ENCODE measurements at places on chromosomes 1 and 21.

DNA sequence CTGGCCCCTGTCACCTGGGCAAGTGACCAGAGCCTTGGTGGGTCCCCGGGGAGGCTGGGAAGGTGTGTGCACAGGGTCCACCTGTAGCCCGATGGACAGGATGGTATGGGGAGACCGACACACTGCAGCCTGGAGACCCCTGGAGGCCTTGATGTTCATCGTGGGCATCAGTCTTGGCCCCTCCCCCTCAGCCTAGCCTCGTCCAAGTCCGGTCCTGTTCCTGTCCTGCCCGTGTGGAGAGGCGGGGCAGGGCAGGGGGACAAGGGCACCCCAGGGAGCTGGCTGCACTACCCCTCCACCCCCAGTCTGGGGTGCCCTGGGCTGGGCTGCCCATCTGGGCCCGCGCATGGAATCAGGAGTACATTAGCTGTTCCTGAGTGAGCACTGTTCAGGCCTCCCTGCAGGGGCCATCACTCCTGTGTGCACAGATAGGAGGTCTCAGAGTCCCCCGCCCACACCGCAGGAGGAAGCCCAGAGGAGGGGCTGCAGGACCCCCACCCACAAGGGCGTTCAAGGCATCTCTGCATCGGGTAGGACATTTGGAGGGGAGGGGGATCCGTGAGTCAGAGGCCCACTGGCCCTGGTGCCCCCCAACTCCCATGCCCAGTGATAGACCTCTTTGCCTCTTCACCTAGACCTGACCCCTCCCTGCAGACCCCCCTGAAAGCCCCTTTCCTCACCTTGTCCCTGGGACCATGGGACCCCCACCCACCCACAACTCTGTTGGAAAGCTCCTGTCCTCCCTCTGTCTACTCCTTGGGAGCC, 63.2 kb downstream of the WNT9A start:
- no peak for DNase-seq

DNA sequence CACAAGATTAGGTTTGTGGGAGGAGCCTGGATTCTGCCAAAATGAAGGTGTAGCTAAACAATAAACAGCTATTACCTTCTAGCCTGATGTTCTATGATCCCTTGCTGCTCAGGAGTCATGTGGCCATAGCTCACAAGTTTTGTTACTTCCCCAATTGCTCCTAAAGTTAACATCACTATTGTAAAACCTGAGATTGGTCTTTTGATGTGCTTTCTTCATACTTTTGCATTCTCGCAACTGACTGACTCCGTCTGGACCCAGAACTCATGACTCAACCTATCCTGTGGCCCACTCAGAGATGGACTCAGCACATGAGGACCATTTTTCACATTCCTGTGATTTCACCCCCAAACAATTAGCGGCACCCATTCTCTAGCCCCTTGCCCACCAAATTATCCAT, 69.1 kb downstream of the PTGS2 start:
- DNase-seq = no peak

DNA sequence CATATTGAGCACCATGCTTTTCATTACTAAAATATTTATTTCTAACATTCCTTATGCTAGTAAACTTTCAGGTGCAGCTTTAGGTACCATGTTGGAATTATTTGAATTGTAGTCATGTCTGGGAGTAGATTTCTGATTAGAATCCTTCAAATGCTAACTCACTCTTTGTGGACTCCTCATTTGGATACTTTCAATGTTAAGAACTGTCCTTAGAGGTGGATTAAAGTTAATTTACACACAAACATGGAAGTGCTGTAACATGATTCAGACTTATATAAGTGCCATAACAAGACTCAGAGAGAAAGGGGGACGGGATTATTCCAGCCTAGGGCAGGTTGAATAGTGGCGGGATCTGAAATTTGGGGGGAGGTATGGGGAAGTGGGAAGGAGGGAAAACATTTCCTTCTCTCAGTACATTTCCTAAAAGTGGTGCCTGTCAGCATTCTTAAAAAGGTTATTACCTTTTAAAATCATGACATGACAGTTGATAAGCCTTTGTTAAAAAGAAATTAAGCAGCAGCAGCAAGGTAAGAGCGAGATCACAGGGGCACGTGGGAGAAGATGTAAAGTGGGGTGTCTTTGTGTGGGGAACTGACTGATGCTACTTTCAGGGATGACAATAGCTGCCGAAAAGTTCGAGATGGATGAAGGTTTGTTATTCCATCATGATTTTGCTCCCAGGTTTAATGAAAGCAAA, 44.4 kb downstream of the HHAT start:
- DNase-seq = no peak

DNA sequence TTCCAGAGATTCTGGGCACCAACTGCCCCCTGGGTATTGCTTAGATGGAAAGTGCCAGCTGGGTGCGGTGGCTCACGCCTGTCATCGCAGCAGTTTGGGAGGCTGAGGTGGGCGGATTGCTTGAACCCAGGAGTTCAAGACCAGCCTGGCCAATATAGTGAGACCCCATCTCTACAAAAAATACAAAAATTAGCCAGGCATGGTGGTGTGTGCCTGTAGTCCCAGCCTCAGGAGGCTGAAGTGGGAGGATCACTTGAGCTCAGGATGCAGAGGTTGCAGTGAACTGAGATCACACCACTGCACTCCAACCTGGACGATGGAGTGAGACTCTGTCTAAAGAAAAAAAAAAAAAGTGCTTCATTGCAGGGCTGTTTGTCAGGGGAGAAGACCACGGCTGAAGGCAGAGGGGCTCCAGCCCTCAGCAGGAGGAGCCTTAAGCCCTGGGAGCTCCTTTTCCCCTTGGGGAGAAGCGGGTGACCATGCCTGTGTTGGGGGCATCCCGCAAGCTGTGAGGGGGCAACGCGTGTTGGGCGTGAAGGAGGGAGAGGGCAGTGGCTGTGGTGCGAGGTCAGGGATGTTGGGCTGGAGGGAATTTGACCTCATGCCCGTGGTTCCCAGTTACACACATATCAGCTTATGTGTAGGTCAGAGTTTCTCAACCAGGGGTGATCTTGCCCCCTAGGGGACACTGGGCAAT, 131.5 kb upstream of the VAMP3 start:
- DNase-seq = no peak

GRCh38 chr1:6045110-6045502, 582 bp upstream of the KCNAB2 start:
- no peak for DNase-seq

GRCh38 chr1:35298464-35298863, 30.0 kb downstream of the ZMYM4 start:
- DNase-seq = no peak

- no peak for DNase-seq
Observed at GRCh38 chr1:46605232-46605631, 1.2 kb upstream of the MKNK1 start.

- no peak for DNase-seq
Observed at GRCh38 chr1:1920608-1921458, 1.8 kb upstream of the TMEM52 start.

DNA sequence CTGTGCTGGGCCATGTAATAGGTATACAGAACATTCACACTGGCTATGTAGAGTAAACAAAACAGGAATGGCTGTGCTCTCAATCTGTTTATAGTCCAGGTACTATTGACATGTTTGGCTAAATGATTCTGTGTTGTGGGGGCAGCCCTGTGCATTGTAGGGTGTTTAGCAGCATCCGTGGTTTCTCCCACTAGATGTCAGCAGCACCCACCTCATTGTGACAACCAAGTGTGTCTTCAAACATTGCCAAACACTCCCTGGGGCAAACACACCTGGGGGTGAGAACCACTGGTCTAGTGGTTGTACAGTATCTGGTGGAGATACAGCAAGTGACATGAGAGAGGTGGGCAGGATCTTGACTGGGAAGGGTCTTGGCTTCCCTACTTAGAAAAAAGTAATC, 80.4 kb upstream of the SPATA6 start:
- DNase-seq = no peak

GRCh38 chr1:207115269-207115668, 11.2 kb downstream of the C4BPA start:
- no peak for DNase-seq

DNA sequence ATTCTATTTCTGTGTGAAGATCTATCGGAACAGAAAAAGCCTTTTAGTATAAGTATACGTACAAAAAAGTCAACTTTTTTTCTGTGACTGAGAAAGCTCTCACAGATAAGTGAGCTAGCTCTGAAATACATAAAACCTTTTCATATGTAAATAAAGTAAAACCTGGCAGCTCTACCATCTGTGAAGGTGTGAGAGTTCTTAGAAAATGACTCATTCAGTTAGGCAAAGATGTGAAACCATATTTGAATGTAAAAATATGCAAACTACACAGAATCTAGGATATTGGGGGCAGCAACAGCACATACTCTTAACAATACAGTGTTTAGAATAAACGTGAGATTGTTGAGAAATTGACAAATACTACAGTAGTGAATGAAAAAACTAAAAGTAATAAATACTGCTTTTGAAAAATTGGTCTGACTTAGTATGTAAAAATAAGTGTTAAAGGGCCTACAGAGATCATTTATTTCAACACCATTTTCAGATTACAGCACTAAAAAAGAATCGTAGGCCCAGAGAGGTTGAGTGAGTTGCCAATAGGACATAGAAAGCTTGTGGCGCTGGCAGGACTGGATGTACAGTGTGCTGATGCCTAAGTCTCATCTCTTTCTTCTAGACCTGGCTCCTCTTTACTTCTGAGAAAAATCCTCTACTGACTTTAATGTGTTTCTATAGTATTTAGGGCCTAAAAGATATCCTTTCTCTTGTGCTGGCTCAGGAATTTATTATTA, 19.8 kb downstream of the ATP6V1G3 start:
- no peak for DNase-seq

- DNase-seq = no peak
Observed at GRCh38 chr1:185733818-185734735, at the start of gene HMCN1. Gene HMCN1 (plus strand): TSS chr1:185734391. CDS start chr1:185734780, 389 bp downstream.

GRCh38 chr1:14915356-14916054, 238.0 kb upstream of the TMEM51 start:
- DNase-seq = no peak

- no peak for DNase-seq
Observed at GRCh38 chr1:233294913-233295236, 650 bp downstream of the PCNX2 start.

GRCh38 chr1:107835151-107835670, 129.8 kb downstream of the VAV3 start:
- DNase-seq = no peak

- no peak for DNase-seq
Observed at GRCh38 chr1:4219826-4220225, 319.8 kb upstream of the C1orf174 start.

DNA sequence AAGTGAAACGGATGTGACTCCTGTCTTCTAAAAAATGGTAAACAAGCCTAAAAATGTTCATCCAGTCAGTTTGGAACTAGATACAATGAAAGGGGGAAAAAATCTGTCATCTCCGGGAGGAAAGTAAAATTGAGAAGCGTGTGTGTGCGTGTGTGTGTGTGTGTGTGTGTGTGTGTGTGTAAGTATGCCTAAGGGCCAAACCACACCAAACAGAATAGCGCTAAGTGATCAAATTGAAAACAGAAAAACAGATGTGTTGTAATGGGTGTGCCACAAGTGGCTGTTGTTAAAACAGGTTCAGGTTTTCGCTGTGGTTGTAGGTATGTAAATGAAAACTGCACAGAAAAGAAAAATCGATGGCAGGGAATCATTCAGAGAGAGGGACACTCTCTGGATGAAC, 106.7 kb downstream of the RNF220 start:
- no peak for DNase-seq

DNA sequence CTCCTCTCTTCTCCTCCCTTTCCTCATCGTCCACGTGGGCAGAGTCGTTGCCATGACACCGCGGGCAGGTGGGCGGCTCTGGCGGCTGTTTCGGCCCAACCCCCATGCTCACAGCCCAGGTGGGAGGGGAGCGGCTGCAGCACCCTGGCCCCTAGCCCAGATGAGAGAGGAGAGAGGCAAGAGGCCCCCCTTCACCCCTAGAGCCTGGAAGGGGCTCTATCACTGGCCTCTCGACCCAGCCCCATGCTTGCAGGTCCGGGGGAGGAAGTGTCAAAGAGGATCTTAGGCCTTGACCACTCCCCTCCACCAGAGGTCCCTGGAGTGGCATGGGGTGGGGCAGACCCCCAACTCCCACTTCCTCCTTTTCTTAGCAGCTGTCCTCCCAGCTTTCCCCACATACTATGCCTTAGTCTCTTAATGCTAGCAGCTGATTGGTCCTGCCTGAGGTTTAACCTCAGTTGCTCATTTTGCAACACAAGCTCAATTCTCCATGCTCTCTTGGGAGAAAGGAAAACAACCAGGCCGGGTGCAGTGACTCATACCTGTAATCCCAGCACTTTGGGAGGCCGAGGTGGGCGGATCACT, 10.4 kb downstream of the DLGAP3 start:
- DNase-seq = no peak

DNA sequence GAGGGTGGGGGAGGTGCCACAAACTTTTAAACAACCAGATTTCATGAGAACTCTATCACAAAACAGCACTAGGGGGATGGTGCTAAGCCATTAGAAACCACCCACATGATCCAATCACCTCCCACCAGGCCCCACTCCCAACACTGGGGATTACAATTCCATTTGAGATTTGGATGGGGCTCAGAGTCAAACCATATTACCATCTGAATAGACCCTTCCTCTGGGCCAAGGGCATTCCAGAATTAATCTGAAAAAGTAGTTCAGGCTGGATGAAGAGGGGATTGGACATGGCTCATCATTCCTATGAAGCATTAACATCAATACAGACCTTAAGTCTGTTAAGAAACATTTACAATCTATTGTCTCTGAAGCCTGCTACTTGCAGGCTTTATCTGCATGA, 149.9 kb upstream of the DNAH14 start:
- DNase-seq = no peak

DNA sequence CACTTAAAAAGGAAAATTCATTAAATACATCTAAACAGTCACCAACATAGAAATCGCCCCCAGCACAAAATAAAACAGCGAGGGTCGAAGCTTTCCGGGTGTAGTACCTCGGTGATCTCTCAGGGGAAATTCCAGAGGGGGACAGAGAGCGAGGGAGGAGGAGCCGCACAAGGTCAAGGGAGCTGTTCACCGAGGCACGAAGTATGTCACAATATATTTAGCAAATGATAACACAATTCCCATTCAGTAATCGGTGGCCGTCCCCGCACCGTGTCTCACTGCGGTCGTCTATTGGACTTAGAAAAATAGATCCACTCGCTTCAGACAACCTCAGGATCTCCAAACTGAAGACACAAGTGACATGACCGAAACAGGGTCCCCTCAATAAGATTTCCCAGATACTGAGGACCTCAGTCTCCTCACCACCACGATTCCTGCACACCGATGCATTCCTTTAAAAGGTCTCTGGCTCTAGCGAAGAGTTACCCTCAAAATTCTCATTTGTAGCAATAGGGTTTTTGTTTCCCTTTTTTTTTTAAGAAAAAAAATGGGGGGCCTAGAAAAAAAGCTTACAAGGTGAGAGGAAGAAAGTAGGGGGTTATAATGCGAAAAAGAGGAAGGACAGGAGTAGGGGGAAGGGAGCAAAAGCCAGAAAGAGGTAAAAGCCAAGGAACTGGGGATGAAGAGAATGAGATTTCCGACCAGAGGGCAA, 1.1 kb downstream of the LPGAT1 start:
- no peak for DNase-seq

Measured in SK-N-MC (cell line).